ENCODE measurements at places on chromosomes 7 and 10.

- DNase-seq = peak; percentile 50
Measured at GRCh38 chr7:43071604-43072003, 40.8 kb upstream of the HECW1 start.

DNA sequence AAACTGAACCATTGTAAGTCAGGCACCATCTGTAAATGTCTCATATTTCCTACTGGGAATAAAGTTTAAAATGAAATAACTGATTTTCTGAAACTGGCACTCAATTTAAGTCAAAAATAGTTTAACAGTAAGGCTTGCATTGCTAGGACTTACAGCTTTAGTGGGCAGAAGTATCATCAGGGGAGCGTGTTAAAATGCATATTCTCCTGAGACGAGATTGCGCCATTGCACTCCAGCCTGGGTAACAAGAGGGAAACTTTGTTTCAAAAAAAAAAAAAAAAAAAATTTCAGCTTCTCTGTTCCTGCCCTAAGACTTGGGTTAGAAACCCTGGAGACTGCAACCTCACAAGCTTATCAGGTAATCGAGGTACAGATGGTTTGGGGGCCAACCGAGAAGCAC is 65.4 kb downstream of the UBE3C start:
- DNase-seq = no peak

- no peak for DNase-seq
Measured at GRCh38 chr10:72727130-72727529, 35.2 kb downstream of the MCU start.

DNA sequence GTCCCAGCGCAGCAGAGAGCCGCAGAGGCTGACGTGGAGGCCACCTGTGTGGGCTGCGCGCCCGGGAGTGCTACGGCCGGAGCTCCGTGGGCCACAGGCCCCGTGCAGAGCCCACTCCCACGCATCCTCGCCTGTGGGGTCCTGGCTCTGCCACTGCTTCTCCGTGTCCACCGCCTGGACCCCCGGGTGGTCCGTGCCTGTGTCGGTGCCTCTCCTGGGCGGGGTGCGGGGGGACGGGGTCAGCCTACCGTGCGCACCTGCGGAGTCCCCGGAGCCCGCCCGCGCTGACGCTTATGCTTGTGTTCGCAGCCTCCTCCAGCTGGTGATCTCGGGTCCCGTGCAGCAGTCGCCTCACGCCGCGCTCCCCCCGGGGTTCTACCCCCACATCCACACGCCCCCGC is 7.8 kb upstream of the ZNF853 start:
- no peak for DNase-seq

GRCh38 chr10:122521011-122521410 is 39.5 kb upstream of the DMBT1 start:
- DNase-seq = no peak

- DNase-seq = peak; percentile 76
Measured at GRCh38 chr7:954330-955238, at the start of gene ADAP1. Gene ADAP1 (minus strand): TSS chr7:954680. CDS start chr7:954477, 203 bp downstream.

DNA sequence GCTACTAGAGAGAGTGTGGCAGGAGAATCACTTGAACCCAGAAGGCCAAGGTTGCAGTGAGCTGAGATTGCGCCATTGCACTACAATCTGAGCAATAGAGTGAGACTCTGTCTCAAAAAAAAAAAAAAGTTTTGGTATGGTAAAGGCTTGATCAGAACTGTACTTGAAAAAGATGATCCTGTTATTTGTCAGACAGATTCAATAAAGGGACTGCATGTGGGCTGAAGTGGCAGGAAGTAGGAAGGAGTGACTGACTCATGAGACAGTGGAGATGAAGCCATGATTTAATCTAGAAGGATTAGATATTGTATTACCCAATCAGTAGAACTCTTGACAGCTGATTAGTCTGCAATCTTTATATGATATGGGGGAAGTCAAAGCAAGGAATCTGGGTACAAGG is 2.7 kb upstream of the TMEM254 start:
- DNase-seq = no peak

DNA sequence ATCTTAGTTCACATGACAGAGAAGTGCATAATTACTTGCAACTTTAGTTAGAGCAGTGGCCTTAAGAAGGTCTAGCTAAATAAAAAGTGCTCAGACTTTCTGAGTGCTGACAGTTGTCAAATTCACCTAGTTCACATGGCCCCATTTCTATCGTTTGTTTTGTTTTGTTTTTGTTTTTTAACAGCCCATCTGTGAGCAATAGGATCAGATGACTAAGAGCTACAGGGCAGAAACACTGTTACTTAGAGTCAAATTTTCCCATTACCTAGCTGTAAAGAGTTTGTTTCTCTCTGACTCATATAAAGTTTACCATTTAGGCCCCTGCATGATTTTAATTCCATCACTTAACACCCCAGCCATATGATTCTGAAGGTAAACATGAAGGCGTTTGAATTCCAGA is 18.8 kb downstream of the CAV1 start:
- DNase-seq = no peak

GRCh38 chr7:111958431-111958830 is 247.8 kb downstream of the DOCK4 start:
- no peak for DNase-seq

GRCh38 chr7:977326-978048 is 2.1 kb upstream of the COX19 start:
- no peak for DNase-seq

DNA sequence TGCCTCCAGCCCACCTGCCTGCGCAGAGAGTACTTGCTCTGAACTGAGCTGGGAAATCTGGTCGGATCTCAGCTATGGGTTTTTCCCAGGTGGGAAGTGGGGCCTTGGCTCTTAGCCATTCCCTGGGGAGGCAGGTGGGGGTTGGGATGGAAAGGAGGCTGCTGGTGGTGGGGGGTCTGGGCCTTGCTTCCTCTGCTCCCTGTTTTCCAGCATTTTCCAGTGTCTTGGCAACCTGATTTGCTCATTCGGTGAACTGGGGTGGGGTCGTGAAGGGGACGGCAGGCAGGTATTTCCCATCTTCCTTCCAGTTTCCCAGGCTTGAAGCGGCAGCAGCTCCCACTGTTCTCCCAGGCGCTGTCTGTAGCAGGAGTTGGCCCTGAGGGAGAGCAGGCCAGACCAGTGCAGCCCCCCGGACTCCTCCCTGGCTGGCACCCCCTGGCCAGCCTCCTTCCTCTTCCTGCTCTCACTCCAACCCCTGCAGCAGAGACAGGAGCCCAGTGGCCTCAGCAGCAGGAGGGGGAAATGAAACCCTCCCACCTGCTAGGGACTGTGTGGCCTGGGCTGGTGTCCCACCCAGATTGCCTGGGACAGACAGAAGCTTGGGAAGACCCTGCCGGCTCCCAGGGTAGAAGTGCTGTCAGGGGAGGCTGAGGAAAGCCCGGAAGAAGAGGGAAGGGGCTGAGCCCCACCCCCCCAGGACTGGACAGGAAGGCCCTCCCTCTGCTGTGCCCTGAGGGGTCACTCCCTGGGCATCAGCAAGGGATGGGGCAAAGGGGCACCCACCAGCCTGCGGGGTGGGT is 6.6 kb downstream of the TRIM8 start:
- no peak for DNase-seq

DNA sequence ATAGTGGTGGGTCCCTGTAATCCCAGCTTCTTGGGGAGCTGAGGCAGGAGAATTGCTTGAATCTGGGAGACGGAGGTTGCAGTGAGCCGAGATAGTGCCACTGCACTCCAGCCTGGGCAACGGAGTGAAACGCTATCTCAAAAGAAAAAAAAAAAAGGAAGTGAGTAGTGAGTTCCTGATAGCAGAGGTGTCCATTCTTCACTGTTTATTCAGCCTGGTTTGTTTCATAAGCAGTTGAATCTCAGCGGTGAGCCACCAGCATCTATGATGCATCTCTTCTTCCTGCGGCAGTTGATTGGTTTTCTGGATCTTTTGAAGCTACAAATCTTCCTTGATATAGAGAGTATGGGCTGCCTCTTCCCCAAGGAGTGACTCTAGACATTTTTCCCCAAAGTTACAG is 316.1 kb upstream of the MTPN start:
- DNase-seq = no peak

- no peak for DNase-seq
Measured at GRCh38 chr7:157684157-157684908, 347.5 kb downstream of the DNAJB6 start.

GRCh38 chr7:20651960-20652544 is 36.6 kb downstream of the ABCB5 start:
- DNase-seq = no peak

DNA sequence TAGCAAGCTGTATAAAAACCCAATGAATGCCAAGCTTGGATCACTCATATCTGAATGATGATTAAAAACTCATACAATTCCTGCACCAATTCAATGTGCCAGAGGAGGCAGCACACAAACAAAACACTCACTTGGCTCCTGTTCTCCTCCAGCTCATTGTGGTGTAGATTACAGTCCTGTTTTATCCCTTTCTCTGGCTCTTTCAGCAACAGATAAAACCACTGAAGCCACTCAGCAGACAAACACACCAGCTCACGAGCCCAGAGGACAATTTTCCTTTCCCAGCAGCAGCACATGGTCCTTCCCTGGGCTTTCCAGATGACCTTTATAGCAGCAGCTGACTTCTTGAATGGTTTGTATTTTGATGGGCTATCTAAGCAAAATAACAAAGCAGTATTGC is 107.3 kb upstream of the STARD3NL start:
- no peak for DNase-seq

GRCh38 chr10:3720228-3721019 is 64.6 kb downstream of the KLF6 start:
- no peak for DNase-seq

- no peak for DNase-seq
Measured at GRCh38 chr7:116461500-116461899, 38.0 kb upstream of the CAV2 start.

- DNase-seq = no peak
Measured at GRCh38 chr7:41316410-41316809, 386.5 kb downstream of the INHBA start.

DNA sequence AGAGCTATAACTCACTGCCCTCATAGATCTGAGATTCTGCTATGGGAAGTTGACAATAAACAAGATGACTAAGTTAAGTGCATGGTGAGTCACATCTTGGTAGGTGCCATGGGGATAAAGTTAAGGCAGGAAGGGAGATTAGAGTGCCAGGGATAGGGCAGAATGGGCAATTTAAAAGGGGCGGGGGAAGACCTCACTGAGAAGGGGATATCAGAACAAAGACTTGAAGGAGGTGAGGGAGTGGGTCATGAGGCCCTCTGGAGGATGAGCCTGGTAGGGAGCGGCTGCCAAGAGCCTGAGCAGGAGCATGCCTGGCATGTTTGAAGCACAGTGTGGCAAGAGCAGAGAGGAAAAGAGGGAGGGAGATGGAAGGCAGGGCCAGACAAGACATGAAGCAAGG is 34.8 kb upstream of the INMT start:
- DNase-seq = no peak

DNA sequence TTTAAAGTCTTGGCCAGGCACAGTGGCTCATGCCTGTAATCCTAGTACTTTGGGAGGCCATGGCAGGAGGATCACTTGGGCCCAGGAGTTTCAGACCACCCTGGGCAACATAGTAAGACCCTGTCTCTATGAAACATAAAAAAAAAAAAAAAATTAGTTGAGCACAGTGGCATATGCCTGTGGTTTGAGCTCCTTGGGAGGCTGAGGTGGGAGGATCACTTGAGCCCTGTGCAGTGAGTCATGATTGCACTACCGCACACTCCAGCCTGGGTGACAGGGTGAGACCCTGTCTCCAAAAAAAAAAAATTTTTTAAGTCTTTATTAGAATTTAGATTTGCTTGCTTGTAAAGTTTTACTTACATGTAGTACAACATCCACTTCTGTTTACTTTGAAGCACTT is 14.0 kb downstream of the WNT2 start:
- no peak for DNase-seq

DNA sequence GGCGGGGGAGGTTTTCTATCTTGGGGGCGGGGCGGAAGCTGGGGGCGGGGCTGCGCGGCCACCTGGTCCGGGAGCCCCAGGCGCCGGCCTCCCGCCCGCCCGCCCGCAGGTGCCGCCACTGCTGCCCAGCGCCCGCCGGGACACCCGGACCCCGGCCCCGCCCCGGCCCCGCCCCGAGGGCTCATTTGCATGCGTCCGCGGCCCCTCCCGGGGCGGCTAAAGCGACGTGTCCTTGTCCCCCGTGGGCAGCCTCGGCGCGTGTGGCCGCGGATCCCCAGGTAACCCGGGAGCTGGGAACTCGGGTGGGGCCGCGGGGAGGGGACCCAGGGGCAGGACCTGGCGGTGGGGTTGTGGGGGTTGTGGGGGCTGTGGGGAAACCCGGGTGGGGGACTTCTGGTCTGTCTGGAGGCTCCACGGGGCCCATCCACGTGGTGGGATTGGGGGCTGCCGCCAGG is at the start of gene BHLHA15:
Gene BHLHA15, plus strand, starts transcription at position 219 of the 455 bp plus-strand sequence. CDS start 871 bp downstream, outside the sequence.
- peak; percentile 51 for DNase-seq

DNA sequence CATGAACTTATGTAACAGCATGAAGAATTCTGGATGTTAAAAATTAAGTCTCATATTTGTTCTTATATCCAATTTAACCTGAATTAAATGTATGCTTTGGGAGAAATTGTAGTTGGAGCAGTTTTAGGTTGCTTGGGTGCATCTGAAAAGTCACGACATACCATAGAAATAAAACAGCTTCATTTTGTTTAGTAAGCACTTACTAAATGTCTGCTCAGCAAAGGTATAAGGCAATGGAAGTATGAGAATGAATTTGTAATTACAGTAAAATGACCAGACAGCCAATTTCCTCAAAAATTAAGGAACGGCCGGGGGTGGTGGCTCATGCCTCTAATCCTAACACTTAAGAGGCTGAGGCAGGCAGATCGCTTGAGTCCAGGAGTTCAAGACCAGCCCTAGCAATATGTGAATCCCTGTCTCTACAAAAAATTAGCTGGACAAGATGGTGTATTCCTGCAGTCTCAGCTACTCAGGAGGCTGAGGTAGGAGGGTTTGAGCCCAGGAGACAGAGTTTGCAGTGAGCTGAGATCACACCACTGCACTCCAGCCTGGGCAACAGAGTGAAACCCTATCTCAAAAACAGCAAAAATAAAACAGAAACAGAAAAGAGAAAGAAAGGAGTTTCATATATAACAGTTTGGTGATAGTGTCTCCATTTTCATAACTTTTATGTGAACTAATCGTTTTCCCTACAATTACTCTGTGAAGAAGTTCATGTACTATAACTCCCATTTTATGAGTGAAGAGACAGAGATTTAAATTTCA is 47.2 kb upstream of the KLF6 start:
- no peak for DNase-seq

DNA sequence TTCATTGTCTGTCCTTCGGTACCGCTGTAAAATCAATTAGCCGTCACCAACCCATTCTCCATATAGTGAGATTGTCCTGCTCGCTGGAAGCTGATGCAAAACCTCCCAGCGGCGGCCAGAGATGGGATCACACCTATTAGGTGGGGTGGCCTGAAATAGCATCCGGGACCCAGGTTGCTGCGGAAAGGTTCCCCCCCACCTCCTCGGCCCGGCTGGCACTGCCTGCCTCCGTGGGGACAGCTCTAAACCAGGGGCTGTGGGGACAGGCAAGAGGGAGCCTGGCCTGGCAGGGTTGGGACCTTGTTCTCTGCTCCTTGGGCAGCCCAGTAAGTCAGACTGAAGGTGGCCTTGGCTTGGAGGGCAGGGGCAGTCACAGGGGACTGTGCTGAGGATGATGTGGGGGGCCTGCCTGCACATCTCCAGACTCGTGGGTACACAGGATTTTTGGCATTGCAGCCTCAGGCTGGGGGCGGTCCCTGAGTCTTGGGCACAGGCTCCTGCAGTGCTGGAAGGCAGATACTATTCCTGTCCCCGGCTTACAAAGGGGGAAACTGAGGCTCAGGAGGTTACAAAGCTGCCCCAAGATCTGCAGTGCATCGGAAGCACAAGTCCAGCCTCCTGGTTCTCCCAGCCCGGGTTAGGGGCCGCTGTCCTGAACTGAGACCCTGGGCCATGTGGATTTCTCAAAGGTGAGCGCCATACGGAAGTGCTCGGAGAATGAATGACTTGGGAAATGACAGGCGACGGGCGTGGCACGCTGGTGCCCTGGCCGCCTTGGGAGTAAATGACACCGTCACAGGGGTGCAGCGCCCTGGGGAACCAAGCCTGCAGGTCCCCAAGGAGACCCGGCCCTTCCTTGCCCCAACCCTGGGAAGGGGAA is 65.6 kb downstream of the UNCX start:
- DNase-seq = no peak
